ENCODE measurements at places on chromosomes 12 and 14.

- DNase-seq, result no peak
Measured at GRCh38 chr12:58640314-58640713, 280.0 kb downstream of the LRIG3 start.

DNA sequence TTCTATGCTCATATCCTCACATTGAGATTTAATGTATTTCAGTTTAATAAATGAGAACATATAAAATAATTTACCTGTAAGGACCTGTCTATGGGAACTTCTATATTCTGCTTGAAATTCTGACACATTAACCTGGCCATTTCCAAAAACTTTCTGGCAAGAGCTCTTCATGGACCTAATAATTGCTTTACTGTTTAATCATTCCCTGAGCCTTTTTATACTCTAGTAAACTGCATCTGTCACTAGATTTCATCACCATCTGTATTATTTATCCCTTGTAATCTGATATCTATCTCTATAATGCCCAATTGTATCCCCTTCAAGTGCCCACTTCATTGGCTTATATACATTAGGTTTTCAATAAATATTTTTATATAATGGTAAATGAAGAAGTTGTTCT lies 327.7 kb downstream of the RAD51B start:
- no peak for DNase-seq

GRCh38 chr14:41749429-41749828 lies 142.8 kb downstream of the LRFN5 start:
- peak; percentile 43 for DNase-seq

DNA sequence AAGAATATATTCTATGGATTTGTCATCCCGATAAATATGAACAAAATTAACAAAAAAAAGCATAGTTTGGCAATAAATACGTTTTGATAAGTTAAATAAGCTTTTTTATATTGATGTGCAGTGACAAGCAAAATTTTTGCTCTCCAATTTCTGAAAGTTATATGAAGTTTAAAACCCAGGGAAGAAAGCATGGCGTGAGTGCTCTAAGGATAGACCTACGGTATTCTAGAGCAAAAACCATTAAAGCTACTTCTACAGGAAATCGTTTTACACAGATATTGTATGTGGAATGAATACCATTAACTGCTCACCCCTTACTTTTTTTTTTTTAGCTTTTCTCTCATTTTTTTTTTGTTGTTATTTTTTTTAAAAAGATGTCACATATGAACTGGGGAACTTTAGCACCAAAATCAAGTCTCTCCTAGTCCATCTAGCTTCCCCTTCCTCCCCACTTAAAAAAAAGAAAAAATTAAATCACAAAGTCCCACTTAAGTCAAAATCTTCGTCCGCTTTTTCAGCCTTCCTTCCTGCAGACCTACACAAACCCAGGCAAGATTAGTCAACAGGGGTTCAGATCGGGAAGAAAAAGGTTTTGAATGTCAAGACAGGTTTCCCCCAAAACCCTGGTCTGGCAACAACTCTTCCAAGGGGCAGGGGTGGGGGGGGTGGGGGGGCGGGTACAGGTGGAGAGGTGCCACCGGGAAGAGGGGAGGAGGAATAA lies 4.4 kb downstream of the ZFP36L1 start:
- DNase-seq, result no peak

- DNase-seq, result peak; percentile 92
Measured at GRCh38 chr12:26853303-26854030, 20.5 kb upstream of the ITPR2 start.

GRCh38 chr12:120055231-120056000 lies 61.1 kb downstream of the RAB35 start:
- DNase-seq, result peak; percentile 5
